ENCODE measurements at places on chromosomes 16 and 17.

DNA sequence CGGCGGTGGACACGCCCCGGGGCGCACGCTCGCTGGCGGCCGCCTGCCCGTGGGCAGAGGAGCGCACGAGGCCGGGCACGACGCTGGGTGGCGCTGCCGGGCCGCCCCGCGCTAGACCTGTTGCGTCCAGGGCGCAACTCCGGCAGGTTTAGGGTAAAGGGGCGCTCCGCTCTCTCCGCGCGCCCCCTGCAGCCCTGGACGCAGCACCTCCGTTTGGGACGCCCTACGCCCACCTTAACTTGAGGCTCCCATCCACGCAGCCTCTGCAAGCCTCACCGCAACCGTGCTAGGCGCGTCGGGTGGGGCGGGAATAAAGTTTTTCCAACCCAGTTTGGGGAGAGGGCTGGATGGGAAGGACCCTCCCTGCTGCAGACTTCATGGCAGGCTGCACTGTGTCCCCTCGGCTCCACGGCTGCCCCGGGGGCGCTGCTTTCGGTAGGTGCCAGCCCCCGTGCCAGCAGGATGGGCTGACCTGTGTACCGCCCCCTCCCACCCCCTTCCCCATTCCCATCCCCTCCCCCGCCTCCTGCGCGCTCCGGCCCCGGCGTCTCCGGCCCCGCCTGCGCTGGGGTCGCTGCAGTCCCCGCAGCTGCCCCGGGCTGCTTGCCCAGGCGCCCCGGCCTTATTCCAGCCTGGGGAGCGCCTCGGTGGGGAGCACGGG is at the start of gene SYT17:
TSS of gene SYT17 (plus strand) at position 531 of the 661 bp plus-strand sequence. CDS start 407 bp downstream, outside the sequence.
- peak; percentile 86 for DNase-seq

DNA sequence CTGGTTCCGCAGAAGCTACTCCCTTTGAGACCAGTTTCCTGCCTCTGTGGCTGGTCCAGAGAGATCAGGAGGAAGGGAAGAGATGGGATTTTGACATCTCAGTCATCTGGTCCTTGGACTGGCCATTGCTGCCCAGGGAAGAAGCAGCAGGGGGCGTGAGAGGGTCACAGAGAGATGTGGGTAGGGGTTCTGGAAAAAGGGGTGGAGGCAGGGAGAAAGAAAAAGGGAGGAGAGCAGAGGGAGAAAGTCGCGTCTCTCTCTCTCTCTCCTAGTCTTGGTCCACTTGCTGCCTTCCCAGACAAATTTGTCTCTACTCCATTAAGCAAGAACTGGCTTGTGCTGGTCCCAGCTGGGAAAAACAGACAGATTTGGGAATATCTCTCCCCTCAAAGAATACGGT is 4.4 kb downstream of the SHBG start:
- DNase-seq = peak; percentile 55

- DNase-seq = peak; percentile 70
Observed at GRCh38 chr17:72407336-72407909, 286.6 kb downstream of the SOX9 start.

DNA sequence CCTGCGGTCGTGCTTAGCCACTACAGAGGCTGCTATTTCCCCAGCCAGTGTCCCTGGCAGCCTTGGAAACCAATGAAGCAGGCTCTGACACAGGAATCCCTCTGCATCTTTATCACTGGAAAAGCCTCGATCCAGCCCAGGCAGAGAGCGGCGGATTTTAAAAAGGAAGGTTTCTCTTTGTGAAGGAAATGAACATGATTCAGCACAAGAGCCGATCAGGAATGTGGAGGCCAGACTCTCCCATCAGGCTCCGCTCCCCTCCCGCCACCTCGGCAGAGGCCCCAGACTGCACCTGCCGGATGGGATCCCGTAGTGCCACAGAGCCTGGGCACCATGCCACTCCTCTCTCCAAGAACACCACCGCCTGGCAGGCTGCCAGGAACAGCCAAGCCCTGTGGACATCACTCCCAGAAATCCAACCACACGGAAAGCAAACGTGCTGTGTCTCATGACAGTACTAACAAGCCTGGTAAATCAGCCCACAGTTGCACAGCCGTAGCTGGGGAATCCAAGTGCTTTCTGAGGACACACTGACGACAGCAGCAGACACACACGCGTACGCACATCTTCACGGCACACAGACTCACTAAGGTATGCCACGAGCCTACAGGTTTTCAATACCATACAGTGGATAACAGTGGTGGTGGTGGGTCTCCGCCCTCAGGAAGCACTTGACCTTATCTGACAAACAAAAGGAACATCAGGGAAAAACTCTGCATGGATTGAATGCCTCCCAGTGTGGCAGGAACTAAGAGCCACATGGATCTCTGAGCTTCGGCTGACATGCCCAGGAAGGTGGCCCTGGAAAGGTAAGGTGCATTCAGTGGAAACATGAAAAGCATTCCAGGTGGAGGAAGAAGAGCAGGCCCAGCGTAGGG is 5.4 kb downstream of the LRRC75A start:
- peak; percentile 84 for DNase-seq

DNA sequence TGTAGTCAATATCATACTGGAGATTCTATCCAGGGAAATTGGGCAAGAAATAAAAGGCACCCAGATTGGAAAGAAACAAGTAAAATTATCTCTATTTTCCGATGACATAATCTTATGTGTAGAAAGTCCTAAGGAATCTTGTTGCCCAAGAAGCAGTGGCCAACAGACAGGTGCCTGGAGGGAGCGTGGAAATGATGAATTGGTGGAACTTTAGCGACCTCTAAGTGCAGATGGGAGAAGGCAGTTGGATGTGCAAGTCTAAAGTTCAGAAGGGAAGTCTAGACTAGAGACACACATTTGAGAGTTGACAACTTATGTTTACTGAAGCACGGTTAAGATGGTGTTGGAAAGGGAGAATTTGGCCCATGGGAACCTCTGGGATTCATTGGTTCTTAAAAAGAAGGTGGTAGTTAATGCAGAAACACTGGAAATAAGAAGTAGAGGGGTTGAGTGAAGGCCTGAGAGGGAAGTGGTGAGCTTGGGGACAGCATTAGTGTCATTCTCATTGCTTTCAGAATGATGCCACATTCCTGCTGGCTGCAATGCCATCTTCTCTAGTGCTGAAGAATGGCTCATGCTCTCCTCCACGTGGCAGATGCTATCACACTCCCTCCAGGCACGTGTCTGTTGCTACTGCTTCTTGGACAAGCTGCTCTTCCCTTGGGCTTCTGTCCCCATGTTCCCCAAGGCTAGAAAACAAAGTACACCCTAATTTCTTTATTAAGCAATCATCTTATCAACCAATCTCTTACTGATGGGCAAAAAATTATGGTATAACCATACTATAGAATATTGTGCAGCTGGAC is 24.0 kb downstream of the TAT start:
- DNase-seq = no peak

DNA sequence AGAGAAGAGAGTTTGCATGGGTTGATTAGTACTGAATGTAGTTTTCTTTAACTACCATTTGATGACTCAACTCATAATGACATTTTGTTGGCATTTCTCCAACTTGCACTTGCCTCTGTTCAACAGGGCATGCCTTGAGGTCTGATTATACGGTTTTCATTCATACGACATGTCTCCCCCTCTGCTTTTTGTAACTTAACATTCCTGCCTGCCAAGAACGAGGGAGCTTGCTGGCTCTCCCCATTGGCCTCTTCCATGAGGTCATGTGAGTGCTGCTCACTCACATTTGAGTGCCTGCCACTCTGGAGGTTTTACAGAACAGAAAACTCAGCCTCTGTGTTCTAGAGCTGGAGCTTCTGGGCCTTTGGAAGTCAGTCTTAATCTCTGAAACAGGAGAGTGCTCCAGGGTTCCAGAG is 19.7 kb downstream of the MAP2K6 start:
- DNase-seq = no peak

- no peak for DNase-seq
Observed at GRCh38 chr17:10777131-10777807, 26.6 kb downstream of the TMEM238L start.

DNA sequence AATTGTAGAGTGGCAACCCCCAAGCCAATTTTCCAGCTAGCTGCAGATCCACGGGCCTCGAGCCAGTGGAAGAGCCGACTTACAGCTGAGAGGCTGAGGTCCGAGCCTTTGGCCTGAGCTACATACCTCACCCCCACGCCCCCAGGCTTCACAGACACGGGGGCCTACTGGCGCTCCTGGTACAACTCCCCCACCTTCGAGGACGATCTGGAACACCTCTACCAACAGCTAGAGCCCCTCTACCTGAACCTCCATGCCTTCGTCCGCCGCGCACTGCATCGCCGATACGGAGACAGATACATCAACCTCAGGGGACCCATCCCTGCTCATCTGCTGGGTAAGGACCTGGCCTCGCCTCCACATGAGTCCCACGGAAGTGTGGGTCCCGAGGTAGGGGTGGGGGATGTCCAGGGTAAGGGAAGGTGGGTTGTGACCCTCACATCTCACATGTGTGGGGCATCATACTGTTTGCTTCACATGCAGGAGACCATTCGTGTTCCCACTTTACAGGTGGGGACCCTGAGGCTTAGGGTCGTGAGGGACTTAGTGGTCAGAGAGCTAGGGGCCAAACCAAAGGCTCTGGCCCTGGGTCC is 3.4 kb downstream of the ACE start:
- DNase-seq = no peak

GRCh38 chr17:32988481-32989101 is 3.1 kb upstream of the SPACA3 start:
- DNase-seq = no peak

- no peak for DNase-seq
Observed at GRCh38 chr16:20707461-20707860, 10.0 kb upstream of the ACSM1 start.

DNA sequence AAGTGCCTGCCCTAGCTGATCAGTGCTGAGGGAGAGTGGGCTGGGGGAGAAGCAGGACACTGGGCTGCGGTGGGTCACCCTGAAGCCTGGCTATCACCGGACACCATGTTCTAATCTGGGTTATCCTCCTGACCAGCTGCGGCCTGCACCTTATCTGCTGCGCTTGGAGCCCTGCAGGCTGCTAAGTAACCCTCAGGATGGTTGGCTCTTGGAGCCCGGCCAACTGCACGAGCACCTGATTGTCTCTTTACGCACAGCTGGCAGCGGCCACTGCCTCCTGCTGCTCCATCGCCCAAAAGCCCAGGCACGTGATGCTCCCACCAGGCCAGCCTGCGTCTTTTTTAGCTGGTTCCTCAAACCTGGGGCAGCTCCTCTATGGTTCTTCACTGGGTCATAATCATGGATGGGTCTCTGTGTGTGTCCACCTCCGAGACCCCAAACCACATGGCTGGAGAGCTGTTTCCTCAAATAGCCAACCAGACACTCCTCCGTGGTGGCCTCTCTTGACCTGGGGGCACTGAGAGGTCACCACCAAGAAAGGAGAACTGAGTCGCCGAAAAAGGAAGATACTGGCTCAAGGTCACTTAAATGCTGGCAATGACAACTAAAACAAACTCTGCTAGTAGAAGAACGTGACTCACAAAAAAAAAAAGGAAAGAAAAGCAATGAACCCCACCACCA is 21.7 kb downstream of the SPHK1 start:
- DNase-seq = peak; percentile 92

GRCh38 chr16:88938777-88939244 is 38.2 kb downstream of the CBFA2T3 start:
- no peak for DNase-seq

- no peak for DNase-seq
Observed at GRCh38 chr16:87618216-87618615, 15.9 kb downstream of the JPH3 start.

GRCh38 chr16:76756423-76756822 is 434.6 kb upstream of the MON1B start:
- no peak for DNase-seq

- no peak for DNase-seq
Observed at GRCh38 chr16:27245276-27246172, 23.0 kb downstream of the NSMCE1 start.

- no peak for DNase-seq
Observed at GRCh38 chr16:75488322-75488721, 6.9 kb downstream of the CHST6 start.

DNA sequence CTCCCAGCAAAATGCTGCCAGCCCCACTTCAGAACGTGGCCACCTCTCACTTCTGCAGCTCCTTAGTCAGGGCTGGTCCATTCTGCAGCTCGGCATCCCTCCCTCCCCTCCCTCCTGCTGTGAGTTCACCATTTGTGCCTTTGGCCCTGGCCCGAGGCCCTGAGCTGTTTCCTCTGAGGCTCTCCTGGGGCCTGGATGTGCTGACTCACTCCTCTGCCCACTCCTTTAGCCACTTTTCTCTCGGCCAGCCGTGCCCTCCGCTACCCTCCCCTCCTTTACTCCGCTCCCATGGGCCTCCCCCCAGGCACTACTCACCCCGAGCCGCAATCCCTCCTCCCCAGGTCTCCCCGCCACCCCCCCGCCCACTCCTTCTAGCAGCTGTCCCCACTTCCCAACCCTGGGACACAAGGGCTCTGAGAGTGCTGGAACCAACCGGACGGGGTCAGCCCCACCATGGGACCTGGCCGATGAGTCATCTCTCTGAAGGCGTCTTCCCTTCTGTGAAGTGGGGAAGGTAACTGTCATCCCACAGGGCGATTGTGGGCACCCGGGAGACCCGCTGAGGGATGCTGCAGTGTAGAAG is 11.5 kb downstream of the KCNG4 start:
- peak; percentile 19 for DNase-seq

- no peak for DNase-seq
Observed at GRCh38 chr16:20306401-20306800, 20.9 kb downstream of the GP2 start.

GRCh38 chr17:13266606-13267005 is 248.8 kb upstream of the ELAC2 start:
- no peak for DNase-seq

DNA sequence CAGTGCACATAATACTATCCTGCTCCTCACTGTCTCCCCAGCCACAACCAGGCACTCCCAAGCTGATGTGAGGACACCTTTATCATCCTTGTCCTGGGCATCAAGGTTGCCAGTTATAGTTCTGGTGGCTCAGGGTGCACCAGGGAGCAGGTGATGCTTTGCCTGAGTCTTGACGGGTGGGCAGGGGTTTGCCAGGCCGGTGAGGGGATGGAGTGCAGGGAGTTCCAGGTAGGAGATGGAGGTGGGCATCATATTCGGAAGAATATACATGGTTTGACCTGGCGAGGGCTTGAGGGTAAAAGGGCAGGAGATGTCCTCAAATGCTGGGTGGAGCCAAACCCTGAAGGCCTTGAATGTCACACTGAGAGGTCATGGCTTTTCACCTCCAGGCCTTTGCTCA is 115.8 kb upstream of the CRHR1 start:
- DNase-seq = no peak

DNA sequence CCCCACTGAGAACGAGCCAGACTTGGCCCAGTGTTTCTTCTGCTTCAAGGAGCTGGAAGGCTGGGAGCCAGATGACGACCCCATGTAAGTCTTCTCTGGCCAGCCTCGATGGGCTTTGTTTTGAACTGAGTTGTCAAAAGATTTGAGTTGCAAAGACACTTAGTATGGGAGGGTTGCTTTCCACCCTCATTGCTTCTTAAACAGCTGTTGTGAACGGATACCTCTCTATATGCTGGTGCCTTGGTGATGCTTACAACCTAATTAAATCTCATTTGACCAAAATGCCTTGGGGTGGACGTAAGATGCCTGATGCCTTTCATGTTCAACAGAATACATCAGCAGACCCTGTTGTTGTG is 631 bp downstream of the BIRC5 start:
- no peak for DNase-seq
